Activated CD8-positive, alpha-beta memory T cell treated with anti-CD3 and anti-CD28 coated beads, Interleukin-2, amount 10 ng/mL, durations not matched to agents 7 days and 5 days (primary cell): ENCODE measurements at places on chromosomes 16 and 17. TPM values are rescaled to one million over a fixed set of nuclear protein-coding genes. Genes with fewer than 3 reads are reported as not detected.

GRCh38 chr16:66324815-66325515 lies 41.5 kb upstream of the CDH5 start:
- no peaks in the 10 kb centered on the region for H3K4me1 ChIP-seq
- DNase-seq: no peak
- no peaks in the 10 kb centered on the region for H3K36me3 ChIP-seq

GRCh38 chr16:87421003-87421912 lies 29.1 kb downstream of the MAP1LC3B start:
- no peak overlapping the region for H3K4me3 ChIP-seq
- DNase-seq: no peak
- H3K4me1 ChIP-seq: no peaks in the 10 kb centered on the region
- no peaks in the 10 kb centered on the region for H3K36me3 ChIP-seq
- H3K27me3 ChIP-seq: no peaks in the 10 kb centered on the region

GRCh38 chr17:77649717-77650211 lies 308.7 kb upstream of the TNRC6C start:
- peaks cover 3% of the 10 kb centered on the region for H3K36me3 ChIP-seq
- no peak overlapping the region for H3K4me3 ChIP-seq
- peaks cover 29% of the 10 kb centered on the region for H3K4me1 ChIP-seq
- peak overlapping the region; percentile 5 for H3K27ac ChIP-seq
- DNase-seq: peak; percentile 45

DNA sequence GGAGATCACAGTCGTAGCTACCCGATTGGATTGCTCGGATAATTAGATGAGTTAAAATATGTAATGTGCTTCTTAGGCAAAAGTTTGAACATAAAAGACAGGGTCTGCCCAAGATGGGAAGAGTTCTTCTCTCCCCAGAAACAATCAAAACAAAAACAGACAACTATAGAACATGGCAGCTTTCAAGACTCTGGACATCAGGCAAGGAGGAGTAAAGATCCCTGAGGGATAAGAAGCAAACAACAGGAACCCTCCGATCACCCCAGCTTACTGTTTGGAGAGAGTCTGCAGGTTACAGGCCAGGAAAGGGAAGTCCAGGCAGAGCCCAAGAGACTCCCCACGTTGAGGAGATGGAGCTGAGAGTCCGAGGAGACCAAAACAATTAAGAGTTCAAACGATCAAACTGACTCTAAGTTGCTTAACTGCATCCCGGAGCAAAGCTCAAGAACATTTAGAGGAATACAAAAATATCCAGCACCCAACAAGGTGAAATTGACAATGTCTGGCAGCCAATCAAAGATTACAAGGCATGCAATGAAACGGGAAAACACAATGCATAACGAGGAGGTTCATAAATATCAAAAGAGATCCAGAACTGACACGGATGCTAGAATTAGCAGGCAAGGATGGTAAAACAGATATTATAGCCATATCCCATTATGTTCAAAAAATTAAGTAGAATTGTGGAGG lies 3.9 kb downstream of the ASGR2 start:
- DNase-seq: no peak
- H3K4me1 ChIP-seq: peaks cover 15% of the 10 kb centered on the region
- H3K4me3 ChIP-seq: no peak overlapping the region
- no peak overlapping the region for H3K27ac ChIP-seq
- H3K27me3 ChIP-seq: no peaks in the 10 kb centered on the region

DNA sequence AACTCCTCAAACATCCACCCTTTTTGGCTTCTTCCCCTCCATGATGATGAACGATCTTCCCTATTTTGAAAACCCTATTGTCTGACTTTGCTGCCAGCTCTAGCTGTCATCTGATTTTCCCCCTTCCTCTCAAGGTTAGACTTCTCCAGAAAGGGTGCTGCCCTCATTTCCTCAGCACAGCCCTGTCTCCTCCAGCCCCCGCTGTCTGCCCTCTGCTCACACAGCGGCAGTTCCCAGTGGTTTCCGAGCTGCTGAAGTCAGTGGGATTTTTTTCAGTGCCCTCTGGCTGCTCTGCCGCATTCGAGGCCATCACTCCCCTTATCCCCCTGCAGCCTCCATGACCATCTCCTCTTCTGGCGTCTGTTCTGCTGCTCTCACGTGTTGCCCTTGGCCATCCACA lies 26.6 kb upstream of the C17orf107 start:
- H3K36me3 ChIP-seq: peaks cover 6% of the 10 kb centered on the region
- H3K4me3 ChIP-seq: no peak overlapping the region
- no peak overlapping the region for H3K27ac ChIP-seq
- H3K4me1 ChIP-seq: peaks cover 2% of the 10 kb centered on the region

DNA sequence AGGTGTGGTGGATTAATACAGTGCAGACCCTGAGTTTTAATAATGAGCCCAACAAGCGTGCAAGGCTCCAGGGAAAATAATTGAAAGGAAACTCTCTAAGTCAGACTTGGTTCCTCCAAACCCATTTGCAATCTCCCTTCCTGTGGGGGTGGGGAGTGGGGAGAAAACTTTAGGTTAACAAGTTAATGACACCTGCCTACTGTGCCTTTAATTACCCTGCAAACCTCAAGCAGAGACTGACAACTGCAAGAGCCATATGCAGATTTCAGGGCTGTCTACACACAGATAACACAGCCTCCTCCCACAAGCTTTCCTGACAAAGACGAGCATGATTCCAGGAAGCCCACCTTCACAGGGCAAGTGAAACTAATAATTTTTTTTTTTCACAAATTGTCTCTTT lies 359.3 kb downstream of the HS3ST4 start:
- no peak overlapping the region for H3K4me3 ChIP-seq
- no peak for DNase-seq
- H3K27ac ChIP-seq: no peak overlapping the region
- H3K36me3 ChIP-seq: no peaks in the 10 kb centered on the region

DNA sequence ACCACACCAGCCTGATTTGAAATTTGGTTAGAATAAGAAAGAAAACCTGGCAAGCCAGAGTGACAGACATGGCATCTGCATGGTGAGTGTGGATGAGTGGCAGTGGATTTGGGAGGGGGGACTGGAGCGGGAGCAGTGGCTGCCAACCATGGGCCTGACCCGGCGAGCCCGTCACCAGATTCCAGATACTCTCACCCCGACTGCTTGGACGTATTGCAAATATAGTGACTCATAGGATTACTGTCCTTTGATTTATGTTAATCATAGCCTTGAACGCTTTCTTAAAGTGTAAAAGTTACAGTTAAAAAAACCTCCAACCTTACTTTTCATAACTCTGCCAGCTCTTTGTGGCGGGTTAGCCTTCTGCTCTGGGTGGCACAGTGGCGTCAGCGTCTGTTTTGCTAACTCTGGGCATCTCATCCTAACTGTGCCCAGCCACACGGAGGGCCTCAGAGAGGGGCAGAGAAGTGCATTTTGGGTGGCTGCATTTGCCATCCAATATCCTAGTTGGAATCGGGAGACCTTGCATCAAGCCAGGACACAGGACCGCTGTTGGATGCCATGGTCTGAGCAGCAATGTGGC lies 26.8 kb upstream of the FOXK2 start:
- H3K27ac ChIP-seq: no peak overlapping the region
- H3K36me3 ChIP-seq: peaks cover 7% of the 10 kb centered on the region
- H3K4me1 ChIP-seq: peaks cover 33% of the 10 kb centered on the region
- H3K4me3 ChIP-seq: no peak overlapping the region
- no peak for DNase-seq

GRCh38 chr16:3938843-3939624 lies 58.5 kb upstream of the CREBBP start:
- peaks cover 3% of the 10 kb centered on the region for H3K4me1 ChIP-seq
- no peak overlapping the region for H3K4me3 ChIP-seq
- no peak overlapping the region for H3K27ac ChIP-seq
- no peaks in the 10 kb centered on the region for H3K27me3 ChIP-seq

DNA sequence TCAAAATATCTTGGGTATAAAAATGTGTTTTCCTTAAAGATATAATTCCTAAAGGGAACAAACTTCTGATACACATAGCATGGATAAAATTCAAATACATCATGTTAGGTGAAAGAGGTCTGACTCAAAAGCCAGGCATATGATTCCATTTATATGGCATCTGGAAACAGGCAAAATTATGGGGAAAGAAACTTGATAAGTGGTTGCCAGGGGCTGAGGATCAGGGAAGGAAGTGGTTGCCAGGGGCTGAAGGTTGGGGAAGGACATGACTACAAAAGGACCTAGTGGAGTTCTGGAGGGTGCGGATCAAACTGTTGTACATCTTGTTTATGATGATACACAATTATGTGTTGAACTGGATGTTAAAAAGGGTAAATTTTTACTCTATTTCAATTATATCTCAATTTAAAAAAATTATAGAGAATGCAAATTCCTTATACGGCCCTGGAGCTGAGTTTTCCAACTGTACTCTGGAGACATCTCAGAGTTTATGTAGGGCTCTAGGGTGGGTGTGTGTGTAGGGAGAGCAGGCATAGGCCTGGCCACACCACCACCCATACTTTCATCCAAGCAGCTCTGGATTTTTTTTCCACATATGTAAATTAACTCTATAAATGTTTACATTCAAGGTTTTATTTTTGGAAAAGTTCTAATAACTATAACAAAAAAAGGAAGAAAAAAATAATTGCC lies 55.0 kb downstream of the AMFR start:
- H3K27ac ChIP-seq: no peak overlapping the region
- no peaks in the 10 kb centered on the region for H3K27me3 ChIP-seq
- peaks cover 14% of the 10 kb centered on the region for H3K4me1 ChIP-seq
- H3K36me3 ChIP-seq: peaks cover 10% of the 10 kb centered on the region
- no peak overlapping the region for H3K4me3 ChIP-seq

DNA sequence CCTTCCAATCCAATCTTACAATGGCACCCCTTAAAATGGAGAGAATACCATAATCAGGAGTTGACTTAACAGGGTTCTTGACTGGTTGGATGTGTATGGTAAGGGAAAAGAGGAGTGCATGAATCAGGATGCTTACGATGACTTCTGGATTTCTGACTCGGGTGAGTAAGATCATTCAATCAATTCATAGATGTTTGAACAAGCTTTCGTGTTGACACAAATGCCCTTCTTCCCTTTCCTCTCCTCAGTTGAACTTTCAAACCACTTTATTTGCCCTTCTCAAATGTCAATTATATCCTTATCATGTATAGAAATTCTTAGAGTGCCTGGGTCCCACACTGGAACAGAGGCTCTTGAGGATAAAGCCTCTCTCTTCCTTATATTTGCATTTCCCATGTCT lies 25.9 kb downstream of the ABCC12 start:
- no peaks in the 10 kb centered on the region for H3K4me1 ChIP-seq
- peaks cover 3% of the 10 kb centered on the region for H3K27me3 ChIP-seq
- no peaks in the 10 kb centered on the region for H3K36me3 ChIP-seq
- H3K27ac ChIP-seq: no peak overlapping the region
- no peak for DNase-seq

GRCh38 chr17:70582777-70583176 lies 413.4 kb downstream of the KCNJ2 start:
- no peak for DNase-seq
- no peak overlapping the region for H3K4me3 ChIP-seq
- H3K27ac ChIP-seq: no peak overlapping the region
- no peaks in the 10 kb centered on the region for H3K36me3 ChIP-seq
- H3K4me1 ChIP-seq: no peaks in the 10 kb centered on the region

DNA sequence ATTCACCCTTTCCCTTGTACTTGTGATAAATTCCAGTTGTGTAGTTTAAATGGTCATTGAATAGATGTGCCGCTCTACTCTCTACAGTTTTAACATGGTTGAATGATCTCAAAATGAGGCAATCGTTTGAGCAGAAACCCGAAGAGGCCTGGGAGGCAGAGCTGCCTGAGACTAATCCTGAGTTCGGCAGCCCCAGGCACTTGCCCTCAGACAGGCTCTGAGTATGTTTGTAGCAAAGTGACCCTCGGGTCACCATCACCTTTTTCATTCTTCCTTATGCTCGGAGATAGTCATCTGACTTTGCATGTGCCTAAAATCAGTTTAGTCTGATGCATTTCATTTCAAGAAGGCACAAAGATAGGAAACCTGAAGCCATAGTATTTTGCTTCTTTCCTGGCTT lies 184.0 kb upstream of the RBFOX1 start:
- no peaks in the 10 kb centered on the region for H3K27me3 ChIP-seq
- H3K36me3 ChIP-seq: no peaks in the 10 kb centered on the region
- H3K4me1 ChIP-seq: no peaks in the 10 kb centered on the region
- H3K27ac ChIP-seq: no peak overlapping the region
- no peak overlapping the region for H3K4me3 ChIP-seq

DNA sequence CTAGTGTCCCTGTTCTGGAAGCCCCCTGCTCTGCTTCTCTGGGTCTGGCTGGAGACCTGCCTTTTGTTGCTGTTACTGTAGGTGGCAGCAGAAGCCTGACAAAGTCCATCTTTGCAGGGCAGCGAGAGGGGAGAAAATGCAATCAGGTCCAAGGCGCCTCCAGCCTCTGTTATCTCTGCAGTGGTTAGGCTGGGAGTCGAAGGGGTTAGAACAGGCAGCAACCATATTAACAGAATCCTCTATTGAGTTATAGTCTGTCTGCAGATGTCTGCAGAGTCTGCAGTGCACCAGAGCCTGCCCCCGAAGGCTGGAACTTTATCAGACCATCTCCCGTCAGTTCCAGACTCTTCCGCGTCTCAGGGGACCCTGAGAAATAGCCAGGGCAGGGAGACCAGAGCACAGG lies 404.9 kb upstream of the EEF2KMT start:
- H3K4me3 ChIP-seq: no peak overlapping the region
- no peaks in the 10 kb centered on the region for H3K36me3 ChIP-seq
- H3K27me3 ChIP-seq: no peaks in the 10 kb centered on the region

DNA sequence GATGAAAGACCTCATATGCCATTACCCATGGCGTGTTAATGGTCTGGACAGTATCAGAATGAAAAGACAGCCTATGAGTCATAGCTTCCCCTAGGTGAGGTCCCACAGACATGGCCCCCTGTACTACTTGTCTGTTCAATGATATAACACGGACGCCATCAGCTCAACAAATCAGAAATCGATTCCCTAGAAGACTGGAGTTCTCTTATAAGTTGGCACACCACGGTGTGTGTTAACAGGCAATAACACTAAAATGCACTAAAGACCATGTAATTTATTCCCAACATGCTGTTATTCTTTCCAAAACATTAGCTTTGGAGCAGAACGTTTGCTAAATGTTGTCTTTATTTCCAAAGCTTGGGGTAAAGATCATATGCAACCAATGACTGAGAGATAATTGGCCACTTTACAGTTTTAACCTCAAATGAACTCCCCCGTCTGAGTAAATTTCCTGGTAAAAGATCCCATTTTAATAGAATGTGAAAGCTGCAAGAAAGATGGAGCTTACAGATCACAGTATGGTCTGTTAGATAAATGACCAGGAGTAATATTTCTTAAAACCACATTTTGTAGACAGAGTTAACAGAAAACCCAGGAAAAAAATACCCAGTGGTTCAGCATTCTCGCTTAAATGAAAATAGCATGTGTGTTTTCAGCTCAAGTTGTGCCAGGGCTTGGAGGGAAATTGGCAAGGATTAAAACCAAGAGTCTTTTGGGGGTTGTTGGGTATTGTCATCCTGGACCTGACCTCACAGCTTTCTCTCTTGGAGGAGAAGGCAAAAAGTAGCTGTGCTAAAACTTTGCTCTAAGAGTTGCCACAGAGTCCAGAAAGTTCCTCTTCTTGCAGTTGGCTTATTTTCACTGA lies 65.9 kb downstream of the PCTP start:
- H3K27me3 ChIP-seq: peaks cover 12% of the 10 kb centered on the region
- H3K36me3 ChIP-seq: no peaks in the 10 kb centered on the region
- DNase-seq: no peak
- peaks cover 2% of the 10 kb centered on the region for H3K4me1 ChIP-seq

The DNAI2 gene
- total RNA-seq: 1.3 TPM

The HSPB9 gene
- not detected for total RNA-seq

The KRTAP4-1 gene
- total RNA-seq: not detected

The KRT24 gene
- total RNA-seq: not detected
